ENCODE measurements at places on chromosomes 5 and 9.

DNA sequence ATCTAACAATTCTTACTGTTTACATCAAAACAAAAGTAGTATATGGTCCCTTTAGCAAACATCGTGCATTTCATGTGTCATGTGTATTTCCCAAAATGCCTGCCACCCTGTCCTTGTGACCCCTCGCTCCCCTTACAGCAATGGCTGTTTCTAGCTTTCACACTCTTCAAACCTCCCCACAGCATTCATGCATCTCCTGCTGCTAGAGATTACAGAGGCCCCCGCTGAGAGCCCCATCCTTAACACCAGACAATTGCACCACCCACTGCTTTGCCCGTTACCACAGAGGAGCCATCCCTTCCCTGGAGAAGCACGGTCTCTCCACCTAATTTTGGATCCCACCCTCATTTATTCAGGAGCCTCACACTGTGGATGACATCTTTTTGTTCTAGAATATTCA lies 149.7 kb upstream of the IRX4 start:
- no peak for DNase-seq

- DNase-seq: peak; percentile 35
Measured at GRCh38 chr5:132714456-132715307, 22.7 kb downstream of the KIF3A start.

GRCh38 chr5:143576711-143577484 lies 173.4 kb upstream of the NR3C1 start:
- no peak for DNase-seq

- no peak for DNase-seq
Measured at GRCh38 chr5:132849347-132849746, 16.9 kb downstream of the GDF9 start.

- no peak for DNase-seq
Measured at GRCh38 chr5:10384483-10384882, 31.0 kb downstream of the MARCHF6 start.

- no peak for DNase-seq
Measured at GRCh38 chr9:92897323-92897722, 19.5 kb upstream of the ZNF484 start.

DNA sequence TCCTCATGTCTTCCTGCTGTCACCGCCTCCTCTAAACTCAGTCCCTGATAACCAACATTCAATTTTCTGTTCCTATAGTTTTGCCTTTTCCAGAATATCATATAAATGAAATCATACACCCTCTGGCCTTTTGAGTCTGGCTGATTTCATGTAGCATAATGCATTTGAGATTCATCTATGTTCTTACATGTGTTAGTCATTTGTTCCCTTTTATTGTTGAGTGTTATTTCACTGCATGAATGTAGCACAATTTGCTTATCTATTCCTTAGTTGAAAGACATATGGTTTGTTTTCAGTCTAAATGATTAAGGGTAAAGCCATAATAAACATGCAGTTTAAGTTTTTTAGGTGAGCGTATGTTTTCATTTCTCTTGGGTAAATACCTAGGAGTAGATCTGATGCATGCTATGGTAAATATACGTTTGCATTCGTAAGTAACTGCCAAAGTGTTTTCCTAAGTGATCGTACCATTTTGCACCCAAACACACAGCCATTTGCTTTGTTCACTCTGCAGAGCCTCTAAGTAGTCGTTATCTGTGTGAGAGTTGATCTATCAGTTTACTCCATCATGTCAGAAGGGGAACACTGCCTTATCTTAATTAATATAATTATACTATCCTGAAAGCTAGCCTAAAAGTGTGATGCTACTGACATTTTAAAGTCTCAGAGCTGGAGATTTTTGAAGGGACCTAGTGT lies 460.8 kb downstream of the DMAC1 start:
- no peak for DNase-seq

GRCh38 chr5:67355120-67355713 lies 158.6 kb upstream of the CD180 start:
- no peak for DNase-seq

- no peak for DNase-seq
Measured at GRCh38 chr5:14145435-14146334, 2.5 kb downstream of the TRIO start.

DNA sequence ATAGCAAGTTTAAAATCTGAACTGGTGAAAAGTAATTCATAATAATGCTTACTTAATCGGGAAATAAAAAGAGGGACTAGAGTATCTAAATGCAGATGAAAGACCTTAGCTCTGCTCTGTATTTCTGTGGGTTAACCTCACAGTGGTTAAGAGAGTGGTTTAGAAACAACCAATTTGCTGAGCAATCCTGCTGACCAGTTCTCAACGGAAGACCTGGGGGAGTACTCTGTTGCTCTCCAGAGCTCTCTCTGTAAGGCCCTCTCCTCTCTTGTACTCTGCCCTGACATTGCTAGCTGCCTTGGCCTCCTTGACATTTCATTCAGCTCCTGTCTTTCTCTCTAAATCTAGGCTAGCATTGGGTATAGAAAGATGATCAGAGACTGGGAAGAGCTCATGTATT lies 1186.6 kb upstream of the SEMA6A start:
- DNase-seq: no peak

GRCh38 chr5:67910546-67910945 lies 305.0 kb upstream of the PIK3R1 start:
- no peak for DNase-seq

DNA sequence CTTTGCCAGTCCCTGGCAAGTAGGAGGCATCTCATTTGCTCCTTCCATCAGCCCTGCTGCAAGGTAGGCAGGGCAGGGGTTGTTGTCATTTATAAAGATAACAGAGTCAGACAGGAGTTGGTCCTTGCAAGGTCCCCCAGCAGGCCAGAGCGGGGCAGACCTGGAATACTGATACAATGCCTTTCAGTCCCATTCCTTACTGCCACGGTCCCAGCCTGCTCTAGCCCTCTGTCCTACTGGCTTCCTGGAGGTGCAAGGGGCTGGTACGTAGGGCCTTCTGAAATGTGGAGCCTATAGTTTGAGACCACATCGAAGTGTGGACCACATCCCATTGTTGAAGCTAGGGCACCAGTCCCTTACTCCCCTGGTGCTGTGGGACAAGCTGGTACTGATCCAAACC lies 42.8 kb upstream of the PITX1 start:
- DNase-seq: no peak

DNA sequence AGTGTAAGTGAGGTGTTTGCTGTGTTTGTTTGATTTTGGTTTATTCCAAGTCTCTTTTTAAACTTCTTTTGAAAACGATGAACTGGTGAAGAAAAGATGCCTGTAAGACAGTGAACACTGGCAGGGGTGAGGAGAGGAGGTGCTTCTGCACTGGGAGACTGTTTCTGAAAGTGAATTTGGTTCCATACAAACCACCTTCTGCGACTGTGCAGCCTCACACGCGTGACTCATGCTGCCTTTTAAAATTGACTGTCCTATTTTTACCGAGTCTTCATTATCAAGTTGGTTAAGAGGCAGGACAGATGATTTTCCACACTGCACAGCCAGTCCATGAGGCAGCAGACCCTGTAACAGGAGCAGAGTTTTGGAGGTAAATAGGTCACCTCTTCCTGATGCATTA lies 340.6 kb downstream of the MTRR start:
- DNase-seq: no peak

GRCh38 chr9:88161144-88161543 lies 22.9 kb upstream of the SPATA31C2 start:
- no peak for DNase-seq

DNA sequence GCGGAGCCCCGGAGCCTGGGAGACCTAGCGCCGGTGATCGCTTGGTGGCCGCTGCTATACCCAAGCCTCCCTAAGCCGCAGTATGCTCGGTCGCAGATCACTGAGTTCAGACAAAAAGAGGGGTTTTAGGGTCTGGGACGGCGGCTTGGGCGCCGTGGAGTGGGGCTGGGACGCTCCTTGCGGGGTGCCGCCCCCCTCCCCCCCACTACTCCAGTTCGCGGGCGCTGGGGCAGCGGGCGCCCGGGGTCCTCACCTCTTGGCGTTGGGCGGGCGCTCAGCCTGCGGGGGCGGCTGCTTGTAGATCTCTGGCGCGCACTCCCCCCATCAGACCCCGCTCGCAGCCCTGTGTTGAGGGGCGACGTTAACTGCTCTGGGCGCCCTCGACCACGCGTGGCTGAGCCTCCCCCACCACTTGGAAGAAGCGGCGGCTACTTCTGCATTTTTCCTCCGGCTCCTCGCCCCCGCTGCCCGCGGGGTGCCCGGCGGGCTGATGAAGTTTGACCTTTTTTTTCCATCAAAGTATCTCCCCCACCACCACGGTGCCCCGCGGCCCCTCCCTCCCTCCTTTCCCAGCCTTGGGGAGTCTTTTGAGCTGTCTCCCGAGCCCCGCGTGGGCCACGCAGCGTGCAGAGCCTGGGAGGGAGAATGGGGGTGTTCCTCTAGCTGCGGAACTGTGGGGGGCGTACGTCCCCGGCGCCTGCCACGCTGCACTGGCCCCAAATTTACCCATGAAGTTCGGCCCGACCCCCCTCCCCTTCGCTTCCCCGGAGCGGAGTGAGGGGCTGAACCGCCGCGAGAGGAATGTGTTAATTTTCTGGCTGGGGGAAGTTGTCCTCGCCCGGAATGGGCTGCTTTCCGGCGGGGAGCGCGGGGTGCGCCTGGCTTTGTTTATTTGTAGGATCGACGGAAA lies 1.2 kb downstream of the CXXC5 start:
- DNase-seq: no peak

DNA sequence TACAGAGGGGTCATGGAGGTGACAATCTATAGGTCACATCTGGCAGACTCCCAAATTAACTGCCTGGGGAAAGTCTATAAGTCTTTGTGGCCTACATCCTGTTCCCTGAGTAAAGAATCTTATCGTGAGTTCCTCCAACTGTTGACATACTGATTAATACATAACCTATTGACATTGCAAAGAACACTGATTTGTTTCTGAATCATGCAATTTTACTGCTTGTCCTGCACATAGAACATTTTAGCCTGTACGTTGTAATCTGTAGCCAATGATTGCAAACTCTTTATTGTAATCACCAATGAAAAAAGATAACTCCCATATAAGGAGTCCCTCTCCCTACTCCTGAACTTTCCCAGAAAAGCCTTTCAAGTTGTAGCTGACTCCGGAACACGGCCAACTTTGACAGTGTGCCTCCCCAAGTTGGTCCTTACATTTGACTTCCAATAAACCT lies 18.8 kb upstream of the OR2K2 start:
- no peak for DNase-seq

DNA sequence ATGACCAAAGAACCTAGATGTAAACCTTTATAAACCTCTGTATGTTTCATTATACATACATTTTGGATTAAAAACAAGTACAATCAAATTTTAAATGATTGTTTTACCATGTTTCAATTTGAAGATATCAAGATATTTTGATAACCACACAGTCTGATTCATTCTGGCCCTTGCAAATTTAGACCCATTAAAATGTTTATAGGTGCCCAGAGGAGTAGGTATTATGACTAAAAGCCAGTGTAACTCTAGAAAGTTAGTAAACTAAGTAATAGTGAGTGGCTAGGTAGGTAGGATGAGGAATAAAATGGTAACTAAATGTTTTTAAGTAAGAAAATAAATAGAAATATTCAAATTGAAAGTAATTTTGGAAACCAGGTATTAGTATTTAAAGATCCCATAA lies 165.5 kb downstream of the PBX3 start:
- no peak for DNase-seq

DNA sequence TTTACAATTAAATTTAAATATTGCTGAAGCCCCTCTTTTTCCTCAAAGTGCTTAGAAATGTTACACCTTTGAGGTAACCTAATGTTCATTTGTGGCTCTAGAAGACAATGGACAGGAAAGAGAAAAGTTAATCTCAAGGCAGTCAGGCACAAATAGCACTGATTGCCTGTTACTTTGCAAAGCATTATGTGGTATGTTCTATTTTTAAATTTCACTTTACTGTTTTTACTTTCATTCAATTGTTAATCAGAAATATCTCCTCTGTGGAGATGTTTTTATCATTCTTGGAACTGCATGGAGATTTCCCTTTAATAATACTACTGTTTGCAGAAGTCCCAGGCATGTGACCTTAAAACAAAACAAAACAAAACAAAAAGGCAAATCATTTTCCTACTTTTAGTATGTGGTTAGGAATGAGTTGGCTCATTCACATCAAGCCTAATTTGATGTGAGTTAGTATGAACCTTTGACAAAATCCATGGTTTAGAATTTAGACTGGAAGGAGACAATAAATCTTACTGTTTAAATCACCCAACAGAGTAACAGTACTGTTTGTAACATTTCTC lies 67.5 kb downstream of the CWC27 start:
- no peak for DNase-seq

DNA sequence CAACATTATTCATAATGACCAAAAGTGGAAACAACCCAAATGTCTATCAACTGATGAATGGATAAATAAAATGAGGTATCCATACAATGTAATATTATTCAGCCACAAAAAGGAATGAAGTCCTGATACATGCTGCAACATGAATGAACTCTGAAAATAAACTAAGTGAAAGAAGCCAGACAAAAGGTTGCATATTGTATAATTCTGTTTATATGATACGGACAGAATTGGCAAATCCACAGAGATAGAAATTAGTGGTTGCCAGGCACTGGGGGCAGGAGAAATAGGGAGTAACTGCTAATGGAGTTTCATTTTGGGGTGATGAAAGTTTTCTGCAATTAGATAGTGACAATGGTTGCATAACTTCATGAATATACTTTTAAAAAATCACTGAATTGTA lies 47.0 kb downstream of the KIF24 start:
- DNase-seq: no peak

GRCh38 chr5:52794519-52794918 lies 6.8 kb downstream of the ITGA1 start:
- DNase-seq: no peak

DNA sequence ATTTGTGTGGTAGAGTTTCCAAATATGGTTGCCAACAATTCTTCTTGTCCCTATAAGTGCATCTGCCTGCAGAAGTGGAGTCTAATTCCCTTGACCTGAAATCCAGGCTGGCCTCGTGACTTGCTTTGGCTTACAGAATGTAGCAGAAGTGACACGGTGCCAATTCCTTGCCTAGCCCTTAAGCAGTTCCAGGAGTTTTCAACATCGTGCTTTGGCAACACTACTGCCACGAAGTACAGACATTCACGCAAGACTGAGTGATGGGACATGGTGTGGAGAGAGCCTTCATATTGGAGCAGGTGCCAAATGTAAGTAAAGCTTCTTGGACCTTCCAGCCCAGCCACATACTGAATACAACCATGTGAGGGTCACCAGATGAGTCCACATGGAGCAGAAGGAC lies 92.9 kb upstream of the NEK6 start:
- no peak for DNase-seq

DNA sequence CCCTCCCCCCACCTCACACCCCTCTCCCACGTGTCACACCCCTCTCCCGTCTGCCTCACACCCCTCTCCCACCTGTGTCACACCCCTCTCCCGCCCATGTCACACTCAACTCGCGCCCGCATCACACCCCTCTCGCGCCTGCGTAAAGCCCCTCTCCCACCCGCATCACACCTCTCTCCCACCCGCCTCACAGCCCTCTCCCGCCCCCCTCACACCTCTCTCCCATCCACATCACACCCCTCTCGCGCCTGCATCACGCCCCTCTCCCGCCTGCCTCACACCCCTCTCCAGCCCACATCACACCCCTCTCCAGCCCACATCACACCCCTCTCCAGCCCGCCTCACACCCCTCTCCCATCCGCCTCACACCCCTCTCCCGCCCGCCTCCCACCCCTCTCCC lies 173.5 kb upstream of the FOXD4L5 start:
- DNase-seq: no peak
